ENCODE measurements at places on chromosomes 7 and 10.

DNA sequence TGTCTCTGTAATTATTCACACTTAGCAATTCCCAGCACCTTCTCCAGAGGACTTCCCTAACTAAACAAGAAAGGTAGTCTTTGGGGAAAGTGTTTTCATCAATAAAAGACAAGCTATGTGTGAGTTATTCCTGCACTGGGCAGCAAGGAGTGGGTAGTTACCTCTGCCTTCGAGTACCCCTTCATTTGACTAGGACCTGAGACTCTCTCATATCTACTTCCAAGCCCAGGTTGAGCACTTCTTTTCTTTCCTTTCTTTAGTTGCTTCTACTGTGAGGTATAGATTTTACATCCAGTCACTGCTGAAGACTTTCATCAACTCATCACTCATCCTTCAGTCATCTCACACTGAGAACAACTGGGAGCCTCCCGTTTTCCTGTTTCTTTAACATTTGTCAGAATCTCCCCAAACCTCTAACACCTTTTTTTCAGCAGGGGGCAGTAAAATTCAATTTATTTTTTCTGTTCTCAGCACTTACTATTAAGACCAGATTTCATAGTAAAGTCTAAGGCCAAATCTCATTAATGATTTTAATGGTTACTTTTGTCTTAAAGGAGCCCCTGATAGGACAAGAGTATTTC lies 80.1 kb upstream of the PRSS1 start:
- DNase-seq, result no peak

GRCh38 chr10:25865267-25865666 lies 68.8 kb upstream of the MYO3A start:
- no peak for DNase-seq

GRCh38 chr7:35754741-35755140 lies 46.1 kb upstream of the SEPTIN7 start:
- no peak for DNase-seq

- no peak for DNase-seq
Observed at GRCh38 chr7:25249772-25250171, 21.5 kb upstream of the NPVF start.

DNA sequence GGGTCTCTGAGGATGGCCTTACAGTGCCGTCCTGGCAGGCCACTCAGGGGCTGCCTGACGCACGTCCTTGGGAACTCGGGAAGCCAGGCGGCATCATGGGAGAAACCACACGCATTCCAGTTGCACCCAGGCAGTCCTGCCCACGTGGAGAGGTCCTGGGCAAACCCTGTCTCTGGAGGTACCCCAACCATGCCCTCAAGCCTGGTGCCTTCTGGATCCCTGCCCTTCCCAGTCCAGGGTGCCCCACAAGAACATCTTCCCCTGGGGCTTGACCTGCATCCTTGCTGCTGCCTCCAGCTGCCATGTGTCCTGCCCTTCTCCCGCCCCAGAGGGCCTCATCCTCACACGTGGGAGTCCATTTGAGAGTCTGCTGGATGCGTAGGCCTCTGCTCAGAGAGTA lies 200.3 kb upstream of the PPP2R2D start:
- no peak for DNase-seq

GRCh38 chr7:96329241-96329640 lies 7.3 kb upstream of the SLC25A13 start:
- no peak for DNase-seq

DNA sequence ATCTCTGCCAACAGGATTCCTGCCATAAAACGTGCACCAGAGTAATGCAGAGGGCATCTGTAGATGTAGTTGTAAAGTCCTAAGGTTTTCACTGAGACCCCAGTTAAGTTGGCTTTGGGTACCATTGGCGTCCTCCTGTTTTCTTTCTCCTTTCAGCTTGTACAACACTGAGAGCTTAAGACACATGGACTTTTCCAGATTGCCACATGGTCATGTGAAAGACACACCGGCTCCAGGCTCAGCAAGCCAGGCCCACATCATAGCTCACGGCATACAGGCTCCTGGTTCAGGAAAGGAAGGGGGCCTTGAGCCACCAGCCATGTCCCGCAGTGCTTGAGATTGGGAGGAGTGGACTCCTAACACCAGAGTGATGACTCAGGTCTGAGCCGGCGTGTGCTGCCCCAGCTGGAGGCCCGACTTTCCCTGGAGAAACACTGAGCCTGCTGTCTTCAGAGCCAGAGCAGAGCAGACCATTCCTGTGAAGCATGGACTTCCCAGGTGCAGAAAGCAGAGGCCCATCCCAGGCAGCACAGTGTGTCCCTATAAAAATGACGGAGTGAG lies 252.7 kb downstream of the PRPF18 start:
- DNase-seq, result no peak

- DNase-seq, result no peak
Observed at GRCh38 chr10:77456414-77456813, 181.2 kb downstream of the KCNMA1 start.

DNA sequence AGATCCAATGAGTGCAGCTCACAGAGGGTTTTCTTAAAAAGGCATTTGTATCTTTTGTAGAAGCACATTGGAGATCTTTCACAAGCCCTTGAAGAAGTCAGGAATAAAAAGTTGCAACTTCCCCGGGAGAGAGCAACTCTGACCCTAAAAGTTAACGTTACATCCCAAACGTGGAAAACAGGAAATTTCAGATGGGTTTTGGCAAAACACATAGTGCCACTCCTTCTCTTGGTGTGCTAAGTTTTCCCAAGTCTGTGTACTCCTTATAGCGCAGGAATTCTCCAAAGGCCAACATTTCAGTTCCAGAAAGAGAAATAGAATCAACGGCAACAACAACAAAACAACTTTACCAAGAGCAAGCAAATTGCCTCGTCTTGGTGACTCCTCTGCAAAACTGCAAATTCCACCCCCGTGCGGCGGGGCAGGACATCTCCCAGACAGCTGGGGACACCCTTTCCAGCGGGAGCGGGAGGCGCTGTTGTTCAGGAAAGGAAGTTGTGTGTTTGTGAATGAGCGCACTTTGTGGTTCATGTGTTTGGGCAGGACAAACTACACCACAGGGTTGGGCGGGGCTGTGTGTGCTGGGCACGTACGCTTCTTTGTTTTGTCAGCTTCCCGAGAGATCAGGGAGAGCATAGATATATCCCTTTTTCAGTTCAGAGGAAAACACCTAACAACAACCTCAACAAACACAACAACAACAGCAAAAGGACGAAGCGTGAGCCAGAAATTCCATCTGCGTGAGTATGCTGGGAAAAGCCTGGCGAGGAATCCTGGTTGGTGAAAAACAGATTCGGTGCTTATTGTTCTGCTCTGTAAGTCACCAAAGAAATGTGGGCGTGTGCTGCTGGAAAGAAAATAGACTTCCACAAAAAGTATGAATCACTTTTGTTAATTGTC lies 294.7 kb upstream of the PITRM1 start:
- DNase-seq, result no peak

DNA sequence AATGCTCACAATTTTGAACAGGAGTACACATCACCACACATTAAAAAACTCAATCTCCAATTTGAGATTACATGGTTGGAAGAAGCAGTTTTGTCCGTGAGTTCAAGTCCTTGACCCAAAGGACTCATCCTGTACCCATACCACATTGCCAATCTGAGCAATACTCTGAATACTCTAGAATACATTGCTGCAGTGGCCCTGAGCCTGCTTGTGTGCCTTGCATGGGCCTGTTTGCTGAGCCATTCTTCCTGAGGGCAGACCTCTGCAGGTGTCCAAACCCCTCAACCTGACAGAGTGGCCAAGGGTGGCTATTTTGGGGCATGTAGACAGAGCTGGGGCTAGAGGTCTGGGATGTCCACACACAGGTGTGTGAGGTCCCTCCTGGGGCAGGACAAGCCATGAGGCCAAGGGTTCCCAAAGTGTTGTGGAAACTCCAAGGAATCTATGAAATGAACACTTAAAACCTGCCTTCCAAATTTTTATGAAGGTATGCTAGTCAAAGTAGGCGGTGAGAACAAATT lies 15.5 kb downstream of the AGMO start:
- DNase-seq, result no peak

- no peak for DNase-seq
Observed at GRCh38 chr7:128530855-128531104, 54.2 kb downstream of the METTL2B start.

DNA sequence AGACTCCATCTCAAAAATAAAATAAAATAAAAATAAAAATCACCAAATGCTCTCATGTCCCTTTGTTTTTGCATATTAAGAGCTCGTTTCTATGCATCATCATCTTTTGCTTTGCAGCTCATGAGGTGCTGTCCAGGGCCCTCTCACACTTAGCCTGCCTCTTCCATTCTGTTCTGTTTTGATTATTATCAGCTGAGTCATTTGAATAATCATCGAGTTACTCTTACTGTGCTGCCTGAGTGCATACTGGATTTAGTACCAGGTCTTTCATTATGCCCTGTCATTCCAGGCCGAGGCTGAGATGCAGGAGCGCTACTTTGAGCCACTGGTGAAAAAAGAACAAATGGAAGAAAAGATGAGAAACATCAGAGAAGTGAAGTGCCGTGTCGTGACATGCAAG lies 33.0 kb downstream of the UCMA start:
- DNase-seq, result no peak

GRCh38 chr10:6917125-6917524 lies 337.0 kb upstream of the PRKCQ start:
- DNase-seq, result no peak

- no peak for DNase-seq
Observed at GRCh38 chr10:79137300-79137756, 68.6 kb downstream of the ZMIZ1 start.

GRCh38 chr7:148242294-148242821 lies 348.2 kb upstream of the C7orf33 start:
- DNase-seq, result no peak

DNA sequence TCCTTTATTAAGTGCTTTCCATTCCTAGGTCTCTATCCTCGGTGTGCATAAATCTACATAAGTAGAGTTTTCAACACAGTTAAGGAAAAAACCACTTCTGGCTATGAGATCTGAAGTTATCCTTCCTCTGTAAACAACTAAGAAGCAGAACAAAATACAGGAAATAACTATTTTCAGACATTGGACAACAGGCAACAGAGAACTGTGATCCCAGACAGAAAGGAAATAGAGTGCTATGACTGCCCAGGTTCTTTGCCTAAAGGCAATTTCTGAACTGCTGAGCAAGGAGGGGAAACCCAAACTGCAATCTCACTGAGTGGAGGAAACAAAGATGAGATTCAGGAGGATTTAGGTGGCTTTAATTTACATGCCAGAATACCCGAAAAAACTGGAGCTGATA lies 285.4 kb downstream of the SNX13 start:
- no peak for DNase-seq

DNA sequence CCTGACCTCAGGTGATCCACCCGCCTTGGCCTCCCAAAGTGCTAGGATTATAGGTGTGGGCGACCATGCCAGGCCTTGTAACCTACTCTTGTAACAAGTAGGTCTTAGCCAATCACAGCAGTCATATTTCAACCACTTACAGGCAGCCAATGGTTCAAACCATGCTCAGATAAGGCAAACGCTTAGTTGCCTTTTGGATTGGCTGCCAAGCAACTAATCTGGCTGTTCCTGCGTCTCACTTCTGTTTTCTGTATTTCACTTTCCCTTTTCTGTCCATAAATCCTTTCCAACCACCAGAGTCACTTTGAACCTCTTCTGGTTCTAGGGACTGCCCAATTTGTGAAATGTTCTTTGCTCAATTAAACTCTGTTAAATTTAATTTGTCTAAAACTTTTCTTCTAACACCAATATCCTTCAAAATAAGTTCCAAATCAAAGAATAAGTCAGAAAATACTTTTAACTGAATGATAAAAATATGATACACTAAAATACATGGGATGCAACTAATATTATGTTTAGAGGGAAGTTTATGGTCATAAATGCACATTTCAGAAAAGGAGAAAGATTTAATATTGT lies 19.1 kb upstream of the PRF1 start:
- no peak for DNase-seq

GRCh38 chr7:31957090-31957720 lies 113.0 kb downstream of the PDE1C start:
- no peak for DNase-seq

- DNase-seq, result no peak
Observed at GRCh38 chr10:121598263-121599249, at the start of gene FGFR2. FGFR2 (minus strand) TSS chr10:121598444; CDS start chr10:121593817, 4,627 bp downstream.

DNA sequence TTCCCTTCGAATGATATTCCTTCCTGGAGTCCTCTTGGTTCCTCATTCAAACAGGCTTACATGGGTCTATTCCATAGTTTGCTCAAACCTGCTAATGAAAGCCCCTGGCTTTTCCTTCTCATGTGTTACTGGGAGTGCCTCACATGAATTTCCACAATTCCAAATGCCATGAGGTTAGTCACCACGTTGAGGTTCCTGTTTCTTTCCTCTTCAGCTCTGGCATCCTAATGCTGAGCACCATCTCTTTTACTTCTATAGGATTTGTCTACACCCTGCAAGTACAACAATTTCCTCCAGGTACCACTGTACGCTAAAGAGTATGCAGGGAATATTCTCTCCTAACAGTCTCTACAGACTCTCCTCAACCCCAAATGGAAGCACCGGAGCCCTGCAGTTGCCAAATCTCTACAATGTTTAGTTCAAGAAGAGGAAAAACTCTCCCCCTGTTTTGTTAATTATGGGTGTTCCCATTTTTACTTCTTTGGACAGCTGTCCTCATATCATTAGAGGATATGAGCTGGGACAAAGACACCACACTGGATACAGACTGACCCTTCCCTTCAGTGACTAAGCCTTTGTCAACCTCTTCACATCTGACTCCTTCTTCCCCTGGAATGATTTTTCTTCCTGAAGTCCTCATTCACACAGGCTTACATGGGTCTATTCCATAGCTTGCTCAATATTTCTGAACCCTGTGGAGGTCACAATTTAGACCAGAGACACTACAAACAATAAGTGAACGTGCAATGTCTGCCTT lies 145.8 kb upstream of the BET1 start:
- no peak for DNase-seq

DNA sequence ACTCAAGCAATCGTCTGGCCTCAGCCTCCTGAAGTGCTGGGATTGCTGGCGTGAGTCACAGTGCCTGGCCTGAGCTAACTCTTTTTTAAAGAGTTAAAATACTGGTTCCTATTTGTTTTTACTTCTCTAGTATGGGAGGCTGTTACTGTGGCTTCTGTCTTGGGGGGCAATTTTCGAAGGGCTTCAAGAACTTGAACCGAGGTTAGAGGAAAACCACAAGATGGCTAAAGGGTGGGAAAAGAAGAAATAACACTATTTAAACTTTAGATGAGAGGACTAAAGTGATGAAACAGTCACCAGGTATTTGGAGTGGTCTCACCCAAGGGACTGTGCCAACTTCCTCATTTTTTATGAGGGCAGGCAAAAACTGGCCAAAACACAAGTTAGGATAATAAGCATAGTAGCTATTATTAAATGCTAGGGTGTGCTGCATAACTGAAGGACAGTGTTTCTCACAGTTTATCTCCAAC lies 17.8 kb downstream of the MET start:
- no peak for DNase-seq

- DNase-seq, result no peak
Observed at GRCh38 chr7:142338633-142339501, 81.0 kb upstream of the PRSS58 start.

DNA sequence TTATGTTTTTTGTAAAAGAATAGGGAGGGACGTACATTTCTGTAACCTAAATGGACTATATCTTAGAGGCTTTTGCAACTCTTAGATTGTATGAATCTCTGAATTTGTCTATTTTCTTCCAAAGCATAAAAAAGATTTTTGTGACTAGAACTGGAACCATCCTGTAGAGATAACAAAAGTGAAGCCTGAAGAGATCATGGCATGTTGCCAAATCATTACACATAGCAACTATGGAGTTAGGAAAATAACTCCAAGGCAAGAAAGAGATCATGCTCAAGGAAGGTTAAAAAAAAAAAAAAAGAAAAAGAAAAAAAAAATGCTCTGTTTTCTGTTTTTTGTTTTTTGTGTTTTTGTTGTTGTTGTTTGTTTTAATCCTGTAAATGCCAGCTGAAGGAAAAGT lies 567.7 kb upstream of the ZWINT start:
- DNase-seq, result no peak

Measured in stimulated activated CD8-positive, alpha-beta memory T cell treated with anti-CD3 and anti-CD28 coated beads, Interleukin-2, amount 100 ng/mL, for 1 hour (primary cell).